ENCODE measurements at places on chromosomes 2 and 18.

DNA sequence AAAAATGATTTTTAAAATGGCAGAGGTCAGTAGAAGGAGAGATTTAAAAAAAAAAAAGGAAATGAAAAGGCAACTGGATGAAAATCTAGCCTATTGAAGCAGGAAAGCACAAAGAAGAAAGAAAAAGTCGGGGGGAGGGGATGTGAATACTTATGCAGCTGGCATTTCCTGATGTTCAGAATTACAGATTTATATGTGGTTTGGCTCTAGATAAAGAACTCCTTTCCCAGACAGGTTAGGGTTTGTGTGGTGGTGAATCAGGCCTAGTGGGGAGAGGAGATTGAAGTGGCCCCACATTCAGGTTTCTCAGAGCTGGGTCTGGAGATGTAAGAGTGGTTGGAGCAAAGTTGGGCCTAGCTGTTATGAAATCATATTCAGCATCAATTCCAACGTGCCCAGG, 394.4 kb downstream of the FIGN start:
- DNase-seq: no peak

GRCh38 chr2:213087040-213087439, 64.4 kb downstream of the IKZF2 start:
- no peak for DNase-seq

GRCh38 chr2:166193407-166193806, 65.6 kb upstream of the SCN1A start:
- no peak for DNase-seq

GRCh38 chr2:178268435-178268834, 74.1 kb downstream of the OSBPL6 start:
- no peak for DNase-seq

DNA sequence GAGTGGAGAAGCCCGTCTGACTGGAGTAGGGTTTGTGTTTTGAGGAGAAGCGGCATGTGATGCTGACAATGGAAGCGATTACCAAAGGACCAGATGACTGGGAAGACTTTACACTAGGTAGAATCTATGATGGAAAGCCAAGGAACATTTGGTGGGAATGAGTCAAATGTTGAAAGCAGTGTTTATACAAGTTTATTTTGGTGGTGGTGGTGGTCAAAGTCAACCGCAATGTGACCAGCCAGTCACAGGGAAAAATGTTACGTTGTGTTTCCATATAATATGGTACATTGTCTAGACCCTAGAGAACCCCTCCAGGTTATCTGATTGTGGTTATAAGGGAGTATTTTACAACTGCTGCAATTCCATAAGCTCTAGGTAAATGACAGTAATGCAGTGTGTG, 216.8 kb downstream of the PID1 start:
- DNase-seq: no peak
